ENCODE measurements at places on chromosomes 2 and 18.

- no peak for DNase-seq
Measured at GRCh38 chr18:48154828-48155227, 224.4 kb upstream of the SMAD2 start.

GRCh38 chr18:11489266-11489899 lies 120.0 kb upstream of the SLC35G4 start:
- DNase-seq: no peak

DNA sequence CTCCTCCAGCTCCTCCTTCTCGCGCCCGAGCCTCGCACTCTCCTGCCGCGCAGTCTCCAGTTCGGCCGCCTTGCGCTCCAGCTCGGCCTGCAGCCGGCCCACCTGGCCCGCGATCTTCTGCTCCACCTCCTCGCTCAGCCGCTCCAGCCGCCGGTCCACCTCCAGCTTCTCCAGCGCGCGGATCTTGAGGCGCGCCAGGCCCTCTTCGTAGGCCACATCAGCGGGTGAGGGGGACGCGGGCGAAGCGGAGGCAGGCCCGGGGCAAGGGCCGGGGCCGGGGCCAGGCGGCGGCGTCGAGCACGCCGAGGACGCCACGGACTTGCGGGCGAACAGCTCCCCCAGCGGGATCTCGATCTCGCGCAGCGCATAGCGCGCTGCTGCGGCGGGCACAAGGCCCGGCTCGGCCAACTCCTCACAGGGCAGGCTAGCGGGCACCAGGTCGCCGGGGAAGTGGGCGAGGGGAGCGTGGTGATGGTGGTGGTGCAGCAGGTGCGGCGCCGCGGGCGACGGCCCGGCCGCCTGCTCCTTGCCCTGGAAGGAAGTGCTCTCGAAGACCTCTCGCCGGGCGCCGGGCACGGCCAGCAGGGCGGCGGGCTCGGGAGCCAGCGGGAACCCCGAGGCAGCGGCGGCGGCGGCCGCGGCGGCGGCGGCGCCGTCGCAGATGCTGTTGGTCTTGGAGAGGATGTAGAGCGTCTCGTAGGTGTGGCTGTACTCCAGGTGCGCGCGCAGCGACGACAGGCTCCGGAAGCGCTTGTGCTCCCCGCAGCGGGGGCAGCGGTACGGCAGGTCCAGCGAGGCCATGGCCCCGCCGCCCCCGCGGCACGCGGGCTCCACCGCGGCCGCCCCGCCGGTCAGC lies 15.2 kb downstream of the FBXO41 start:
- DNase-seq: no peak

DNA sequence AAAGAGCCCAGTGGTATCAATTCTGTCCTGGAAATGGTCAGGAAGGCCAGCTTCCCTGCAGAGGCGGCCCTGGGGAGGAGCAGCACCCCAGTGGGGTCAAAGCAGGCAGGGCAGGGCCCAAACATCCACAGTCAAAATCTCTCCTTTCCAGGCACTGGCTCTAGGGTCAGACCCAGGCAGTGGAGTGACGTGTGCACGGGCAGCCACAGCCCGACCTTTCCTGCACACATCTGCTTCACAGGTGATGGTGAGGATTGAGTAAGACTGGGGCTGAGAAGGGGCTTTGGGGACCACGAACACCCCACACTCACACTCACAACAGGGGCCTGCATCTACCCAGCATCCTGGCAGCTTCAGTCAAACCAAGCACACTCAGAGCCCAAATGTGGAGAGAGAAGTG lies 97.8 kb upstream of the GLI2 start:
- DNase-seq: no peak

- DNase-seq: no peak
Measured at GRCh38 chr18:2091937-2092336, 479.4 kb downstream of the METTL4 start.

DNA sequence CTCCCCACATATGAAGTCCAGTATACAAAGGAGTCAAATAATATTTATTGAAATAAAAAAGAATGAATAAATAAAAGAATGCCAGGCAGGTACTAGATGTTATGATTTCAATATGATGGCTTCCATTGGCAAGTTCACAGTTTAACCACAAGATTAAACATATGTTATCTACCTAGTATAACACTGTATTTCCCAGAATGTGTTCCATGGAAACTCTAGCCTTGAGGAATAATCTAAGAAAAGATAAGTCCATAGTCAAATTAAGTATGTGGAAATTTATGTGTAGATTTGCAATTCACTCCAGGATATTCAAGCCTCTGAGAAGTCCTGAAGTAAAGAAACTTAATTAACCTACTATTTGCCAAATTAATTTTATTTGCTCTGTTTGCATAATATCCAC lies 71.1 kb upstream of the FMNL2 start:
- DNase-seq: no peak

GRCh38 chr2:190277234-190278112 lies 42.2 kb downstream of the HIBCH start:
- no peak for DNase-seq

DNA sequence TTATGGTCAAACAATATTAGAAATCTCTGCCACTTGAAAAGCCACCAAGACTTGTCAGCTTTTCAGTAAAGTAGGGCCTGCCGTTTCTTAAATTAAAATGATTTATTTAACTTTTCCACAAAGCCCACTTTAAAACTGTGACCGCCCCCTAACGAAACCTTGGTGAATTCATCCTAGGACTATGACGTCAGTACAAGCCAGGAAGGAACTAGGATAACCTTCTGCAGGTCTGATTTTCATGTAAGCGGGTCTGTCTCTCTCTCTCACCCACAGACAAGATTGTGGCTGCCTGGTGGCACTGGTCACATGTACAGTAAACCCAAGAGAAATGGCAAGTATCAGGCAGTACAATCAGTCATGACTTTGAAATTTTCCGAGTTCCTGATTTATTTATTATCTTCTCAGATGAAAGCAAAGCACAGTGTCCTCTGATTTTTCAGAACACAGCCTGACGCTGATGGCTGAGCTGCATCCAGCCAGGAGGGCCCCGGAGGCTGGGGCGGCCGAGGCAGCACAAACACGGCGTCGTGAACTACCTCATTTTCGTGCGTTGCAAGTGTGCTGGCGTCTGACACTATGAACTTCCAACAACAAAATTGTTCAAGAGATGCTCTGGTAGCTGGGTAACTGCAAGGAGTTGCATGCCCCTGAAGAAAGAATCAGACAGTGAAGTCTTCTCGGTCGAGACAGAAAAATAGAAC lies 18.9 kb downstream of the SALL3 start:
- DNase-seq: no peak

DNA sequence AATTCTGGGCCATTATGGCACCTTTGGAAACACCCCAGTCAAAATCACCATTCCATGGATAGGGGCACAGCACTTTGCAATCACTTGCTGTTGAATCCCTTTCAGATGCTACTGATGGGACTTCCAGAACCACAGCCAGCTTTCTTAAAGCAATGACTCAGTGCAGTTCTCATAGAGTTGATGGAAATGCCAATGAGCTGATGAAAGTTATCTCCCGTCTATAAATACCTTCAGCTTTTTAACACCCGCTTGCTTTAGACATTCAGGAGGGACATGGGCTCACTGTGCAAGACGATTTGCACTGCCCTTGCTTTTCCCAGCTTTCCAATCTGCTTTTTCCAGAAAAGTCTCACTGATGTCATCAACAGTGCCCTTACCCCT lies 66.7 kb upstream of the RPL31 start:
- DNase-seq: no peak

- DNase-seq: no peak
Measured at GRCh38 chr18:9017905-9018227, 84.6 kb upstream of the NDUFV2 start.

DNA sequence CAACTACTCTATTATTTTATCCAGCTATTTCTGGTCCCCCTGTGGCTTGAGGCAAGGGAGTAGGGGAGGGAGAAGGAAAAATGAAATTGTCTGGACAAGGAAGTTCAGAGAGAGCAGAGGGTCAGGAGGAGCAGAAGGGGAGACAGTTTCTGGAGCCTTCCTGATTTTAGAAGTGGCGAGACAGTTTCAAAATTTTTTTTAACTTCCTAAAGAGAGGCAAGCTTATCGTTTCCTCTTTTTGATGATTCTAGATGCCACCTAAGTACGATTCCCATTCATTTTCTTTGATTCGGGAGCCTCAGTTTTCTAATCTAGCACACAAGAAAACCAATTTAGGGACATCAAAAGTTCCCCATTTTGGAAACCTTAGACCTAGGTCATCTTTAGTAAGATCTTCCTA lies 96.9 kb upstream of the B3GNT2 start:
- DNase-seq: no peak
